ENCODE measurements at places on chromosomes 4 and X. TPM values are rescaled to one million over a fixed set of nuclear protein-coding genes. Genes with fewer than 3 reads are reported as not detected.

GRCh38 chrX:316351-317325 lies 2.0 kb downstream of the GTPBP6 start:
- DNase-seq: no peak

- no peak for DNase-seq
These were observed 84.5 kb downstream of the PRKG2 start for GRCh38 chr4:81130569-81130968.

GRCh38 chr4:56976837-56977320 lies 527 bp downstream of the NOA1 start:
- peak; percentile 84 for DNase-seq

- no peak for DNase-seq
These were observed 54.6 kb upstream of the LHFPL1 start for GRCh38 chrX:112734290-112734689.

GRCh38 chr4:33722800-33723516 lies 2521.4 kb downstream of the ARAP2 start:
- DNase-seq: no peak

DNA sequence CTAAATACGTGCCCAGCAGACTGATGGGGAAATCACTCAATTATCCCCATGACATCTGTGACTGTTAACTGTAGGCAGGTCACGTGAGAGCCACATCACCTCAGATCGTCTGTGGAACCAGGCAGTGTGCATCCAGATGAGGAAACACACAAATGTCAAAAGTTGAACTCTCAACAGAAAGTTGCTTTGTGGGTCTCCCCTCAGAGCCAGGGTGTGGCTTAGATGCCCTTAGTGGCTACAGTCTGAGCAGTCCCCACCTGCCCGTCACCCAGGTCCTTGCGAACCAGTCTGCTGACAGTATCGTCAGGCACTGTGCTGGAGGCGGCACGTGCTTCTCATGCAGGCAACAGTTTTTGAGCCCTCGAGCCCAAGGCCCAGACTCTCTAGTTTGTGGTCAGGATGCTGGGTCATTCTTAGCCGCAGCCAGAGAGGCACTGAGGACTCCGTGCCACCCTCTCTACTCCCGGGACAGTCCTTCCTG lies 10.8 kb downstream of the TMEM187 start:
- no peak for DNase-seq

- no peak for DNase-seq
These were observed 27.4 kb downstream of the TRAPPC11 start for GRCh38 chr4:183686461-183686860.

DNA sequence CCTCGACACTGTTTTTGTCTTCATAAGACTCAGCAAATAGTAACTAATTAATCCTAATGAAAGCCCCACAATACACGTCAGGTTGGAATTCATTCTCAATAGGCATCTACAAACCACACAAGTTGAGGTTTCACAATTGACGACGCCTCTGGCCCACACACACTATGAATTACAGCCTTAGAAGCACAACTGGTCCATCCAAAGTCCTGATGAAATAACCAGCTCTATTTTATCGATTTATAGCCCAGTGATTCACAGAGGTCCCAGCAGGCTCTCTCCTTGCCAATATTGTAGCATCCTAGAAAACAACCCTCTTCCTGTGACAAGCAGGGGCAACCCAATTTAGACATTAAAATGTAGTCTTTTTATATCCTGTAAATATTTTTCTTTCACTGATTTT lies 112.1 kb downstream of the NR3C2 start:
- no peak for DNase-seq

DNA sequence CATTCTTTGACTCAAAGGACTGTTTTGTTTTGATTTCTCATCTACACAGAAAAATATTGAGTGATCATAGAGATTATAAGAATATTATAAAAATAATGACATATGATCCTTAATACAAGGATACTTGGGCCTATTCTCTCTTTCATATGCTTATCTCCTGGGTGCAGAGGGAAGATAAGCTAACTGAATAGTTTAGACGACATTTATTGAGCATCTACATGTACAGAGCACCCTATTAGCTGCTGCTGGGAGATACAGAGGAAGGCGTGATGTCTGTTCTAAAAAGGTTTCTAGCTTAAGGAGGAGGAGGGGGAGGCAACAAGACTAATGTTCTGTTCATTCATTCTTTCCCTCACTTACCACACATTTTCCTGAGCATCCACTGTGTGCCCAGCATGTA lies 106.8 kb downstream of the HDAC8 start:
- DNase-seq: no peak

DNA sequence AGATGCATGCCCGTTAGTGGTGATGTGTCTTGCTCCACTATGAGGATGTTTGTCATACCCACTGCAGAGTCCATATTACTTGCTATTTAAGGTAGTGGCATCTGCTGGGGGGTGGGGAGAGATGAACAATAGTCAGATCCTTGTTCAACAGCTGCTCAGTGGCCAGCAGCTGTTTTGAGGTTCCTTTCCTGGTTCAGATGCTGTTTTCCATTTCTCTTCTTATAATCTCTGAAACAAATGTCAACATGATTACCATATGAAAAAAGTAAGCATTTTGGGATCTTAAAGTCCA lies 1567.9 kb upstream of the TENM3 start:
- DNase-seq: no peak

DNA sequence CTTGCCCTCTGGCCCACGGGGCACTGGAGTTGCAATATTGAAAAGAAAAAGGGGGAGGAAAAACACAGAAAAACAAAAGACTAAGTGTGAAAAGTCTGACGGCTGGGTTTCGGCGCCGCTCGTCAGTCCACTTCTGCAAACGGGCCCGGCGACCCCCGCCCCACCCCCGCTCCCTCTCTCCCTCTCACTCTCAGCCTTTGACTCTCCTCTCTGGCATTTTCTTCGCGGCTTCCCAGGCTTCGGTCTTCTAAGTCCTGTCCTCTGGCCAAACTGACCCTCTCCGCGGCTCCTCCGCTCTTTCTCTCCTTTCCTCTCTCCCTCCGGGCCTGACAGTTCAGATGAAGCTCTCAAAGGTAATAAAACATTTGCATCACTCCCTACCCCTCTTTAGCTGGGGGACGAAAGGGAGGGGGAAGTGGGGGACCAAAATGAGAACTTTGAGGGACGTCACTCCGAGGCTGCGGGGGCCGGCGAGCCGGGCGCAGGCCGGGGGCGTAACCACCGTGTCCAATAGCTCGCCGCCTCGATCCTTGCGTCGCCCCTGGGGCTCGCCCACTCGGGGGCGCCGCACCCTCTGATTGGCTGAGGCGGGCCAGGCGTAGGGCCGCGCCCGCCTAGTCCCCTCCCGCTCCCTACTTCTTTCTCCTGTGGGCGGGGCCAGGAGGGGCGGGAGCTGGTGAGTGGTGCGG lies at the start of gene NKX6-1:
Gene NKX6-1, minus strand, starts transcription at position 358 of the 689 bp plus-strand sequence. CDS start 1,064 bp downstream, outside the sequence.
- DNase-seq: peak; percentile 83

DNA sequence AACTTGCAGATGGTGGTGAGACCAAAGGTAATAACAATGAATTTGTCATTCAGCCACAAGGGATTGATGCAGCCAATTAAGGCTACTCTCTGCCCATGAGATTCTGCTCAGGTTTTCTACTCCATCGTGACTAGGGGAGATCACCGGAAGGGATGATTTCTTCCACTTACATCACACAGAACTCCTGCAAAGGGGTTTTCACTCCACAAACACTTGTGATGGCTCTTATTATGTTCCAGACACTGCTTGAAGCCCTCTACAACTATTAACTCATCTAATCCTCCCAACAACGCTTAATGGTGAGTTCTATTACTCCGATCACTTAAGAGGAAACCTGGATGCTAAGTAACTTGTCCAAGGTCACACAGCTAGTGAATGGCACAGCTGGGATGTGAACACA lies 55.9 kb downstream of the MTNR1A start:
- DNase-seq: no peak

DNA sequence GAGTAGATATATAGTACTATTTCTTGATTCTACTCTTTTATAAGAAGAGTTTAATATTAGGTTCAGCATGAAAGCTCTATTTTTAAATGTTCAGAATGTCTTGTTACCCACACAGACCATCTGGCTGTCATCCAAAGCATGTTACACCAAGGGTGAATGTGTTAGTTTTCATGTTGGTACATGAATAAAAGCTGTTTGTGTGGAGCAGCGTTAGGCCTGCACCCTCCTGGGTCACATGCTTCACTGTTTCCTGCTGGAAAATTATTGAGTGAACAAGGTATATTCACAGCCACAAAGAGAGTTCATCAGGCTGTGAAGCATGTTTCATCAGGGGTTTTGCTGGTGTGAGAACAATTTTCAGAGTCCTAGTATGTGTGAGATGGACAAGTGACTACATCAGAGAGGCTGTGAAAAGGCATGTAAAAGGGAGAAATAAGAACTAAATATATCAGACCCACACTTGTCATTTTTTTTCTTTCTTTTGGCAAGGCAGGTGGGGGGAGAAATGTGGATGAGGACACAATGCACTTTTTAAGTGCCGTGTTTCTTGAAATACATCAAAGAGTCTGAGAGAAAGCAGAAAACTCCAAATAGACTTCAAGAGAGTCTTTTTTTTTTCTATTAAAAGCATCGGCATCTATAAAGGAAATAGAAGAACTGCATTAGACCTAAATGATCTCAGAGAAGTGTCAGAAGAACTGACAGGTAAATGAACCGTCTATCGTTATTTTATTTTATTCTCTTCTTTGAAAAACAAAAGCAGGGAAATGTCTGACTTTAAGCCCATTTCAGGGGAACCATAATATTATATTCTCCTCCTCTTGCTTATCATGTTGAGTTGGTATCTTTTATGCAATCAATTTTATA lies 2429.7 kb downstream of the PCDH7 start:
- DNase-seq: no peak

The PLXNB3 gene
- polyA plus RNA-seq: 5.7 TPM

The SLC25A31 gene
- polyA plus RNA-seq: not detected

The MORC4 gene
- 25.7 TPM for polyA plus RNA-seq

The SLIT2 gene
- polyA plus RNA-seq: 29.2 TPM

The SMIM10 gene
- 3.4 TPM for polyA plus RNA-seq

The LRAT gene
- 2.6 TPM for polyA plus RNA-seq
